ENCODE measurements at places on chromosomes 16 and 17. TPM values are rescaled to one million over a fixed set of nuclear protein-coding genes. Genes with fewer than 3 reads are reported as not detected.
A peak's percentile ranks its signal among the peaks of the same experiment; 100 is the strongest.

GRCh38 chr16:12907670-12908233 is 6.4 kb downstream of the SHISA9 start:
- no peak for ATAC-seq

DNA sequence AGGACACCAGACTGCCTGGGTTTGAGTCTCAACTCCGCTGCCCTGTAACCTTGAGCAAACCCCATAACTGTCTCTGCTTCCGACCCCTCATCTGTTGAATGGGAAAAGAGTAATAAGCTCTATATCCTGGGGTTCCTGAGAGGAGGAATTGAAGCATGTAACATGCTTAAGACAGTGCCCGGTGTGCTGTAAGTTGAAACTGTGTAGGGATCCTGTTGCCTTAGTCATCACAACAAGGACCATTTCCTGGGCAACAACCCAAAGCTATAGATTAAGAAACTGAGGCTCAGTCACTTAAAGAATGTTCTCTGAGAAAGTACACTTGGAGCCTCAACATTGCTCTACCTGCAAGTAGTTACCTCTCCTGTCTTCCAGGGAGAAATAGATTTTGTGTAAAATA is 23.0 kb downstream of the CDH13 start:
- ATAC-seq: no peak

DNA sequence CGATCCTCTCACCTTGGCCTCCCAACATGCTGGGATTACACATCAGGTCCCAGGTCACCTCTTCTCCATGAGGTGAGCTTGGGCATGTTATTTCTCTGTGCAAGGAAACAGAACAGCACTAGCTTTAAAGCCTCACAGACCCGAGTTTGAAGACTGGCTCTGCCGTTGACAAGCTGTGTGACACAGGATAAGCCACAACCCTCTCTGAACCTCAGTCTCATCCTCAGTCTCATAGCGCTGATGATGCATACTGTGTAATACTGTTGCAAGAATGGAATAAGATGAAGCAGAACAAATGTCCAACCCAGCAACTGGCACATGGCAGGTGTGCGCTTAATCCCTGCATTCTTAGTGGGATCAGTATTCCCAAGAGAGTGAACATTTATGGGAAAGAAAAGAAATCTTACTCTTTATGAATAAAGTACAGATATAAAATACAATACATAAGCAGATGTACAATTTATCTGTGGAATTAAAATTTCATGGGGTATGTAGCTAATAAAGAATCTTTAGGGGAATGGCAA is 43.5 kb downstream of the ABAT start:
- no peak for ATAC-seq

GRCh38 chr17:83080858-83081683 is 1.7 kb downstream of the METRNL start:
- ATAC-seq: peak; percentile 23

DNA sequence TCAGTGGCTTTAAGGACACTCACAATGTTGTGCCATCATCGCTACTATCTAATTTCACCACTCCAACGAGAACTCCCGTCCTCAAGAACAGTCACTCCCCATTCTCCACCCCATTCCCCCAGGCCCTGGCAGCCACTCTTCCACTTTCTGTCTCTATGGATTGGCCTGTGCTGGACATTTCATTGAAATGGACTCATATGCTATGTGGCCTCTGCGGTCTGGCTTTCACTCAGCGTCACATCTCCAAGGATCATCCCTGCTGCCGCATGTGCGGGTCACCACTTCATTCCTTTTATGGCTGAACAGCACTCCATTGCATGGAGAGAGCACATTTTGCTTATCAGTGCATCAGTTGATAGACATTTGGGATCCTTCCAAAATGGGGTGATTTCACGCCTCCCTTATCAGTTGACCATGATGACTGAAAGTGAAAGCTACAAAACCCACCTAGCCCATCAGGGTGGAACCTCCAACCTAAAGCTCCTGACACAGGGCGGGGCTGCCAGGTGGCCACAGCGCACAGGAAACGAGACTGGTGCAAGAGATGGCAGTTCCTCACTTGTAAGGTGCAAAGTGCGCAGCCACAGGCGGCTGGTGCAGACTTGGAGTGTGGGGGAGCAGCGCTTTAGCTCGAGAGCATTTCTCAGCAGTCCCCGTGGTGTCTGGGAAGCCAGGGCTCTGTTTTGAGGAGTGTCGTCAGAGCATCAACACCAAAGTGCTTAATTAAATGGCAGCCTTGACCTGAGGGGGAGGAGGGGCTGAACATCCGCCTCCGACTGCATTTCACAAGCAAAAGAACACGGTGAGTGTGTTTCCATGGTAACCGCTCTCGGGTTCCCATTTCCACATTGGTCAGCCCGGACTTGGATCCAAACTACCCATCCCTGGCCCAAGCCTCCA is 23.8 kb downstream of the COTL1 start:
- no peak for ATAC-seq

- peak; percentile 85 for ATAC-seq
These were observed 45.0 kb downstream of the ABR start for GRCh38 chr17:1134634-1135324.

- ATAC-seq: no peak
These were observed 113.9 kb downstream of the VPS53 start for GRCh38 chr17:600576-601243.

DNA sequence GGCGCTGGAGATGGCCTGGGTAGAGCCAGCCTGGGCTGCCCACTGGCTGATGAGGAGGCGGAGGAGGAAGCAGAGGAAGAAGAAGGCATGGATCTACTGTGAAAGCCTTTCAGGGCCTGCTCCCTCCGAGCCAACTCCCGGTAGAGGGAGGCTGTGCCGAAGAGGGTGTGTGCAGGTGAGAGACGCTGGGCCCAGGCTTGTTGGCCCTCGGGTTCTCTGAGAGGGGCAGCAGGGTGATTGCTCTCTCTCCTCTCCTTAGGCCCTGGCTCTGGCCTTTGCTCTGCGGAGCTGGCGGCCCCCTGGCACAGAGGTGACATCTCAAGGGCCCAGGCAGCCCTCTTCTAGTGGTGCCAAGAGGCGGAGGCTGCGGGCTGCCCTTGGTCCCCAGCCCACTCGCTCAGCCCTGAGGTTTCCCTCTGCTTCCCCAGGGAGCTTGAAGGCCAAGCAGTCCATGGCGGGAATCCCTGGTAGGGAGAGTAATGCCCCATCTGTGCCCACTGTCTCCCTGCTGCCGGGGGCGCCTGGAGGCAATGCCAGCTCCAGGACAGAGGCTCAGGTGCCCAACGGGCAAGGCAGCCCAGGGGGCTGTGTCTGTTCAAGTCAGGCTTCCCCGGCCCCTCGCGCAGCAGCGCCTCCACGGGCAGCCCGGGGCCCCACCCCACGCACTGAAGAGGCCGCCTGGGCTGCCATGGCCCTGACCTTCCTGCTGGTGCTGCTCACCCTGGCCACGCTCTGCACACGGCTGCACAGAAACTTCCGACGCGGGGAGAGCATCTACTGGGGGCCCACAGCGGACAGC is 3.6 kb downstream of the TP53I13 start:
- peak; percentile 51 for ATAC-seq

- no peak for ATAC-seq
These were observed 15.1 kb downstream of the NQO1 start for GRCh38 chr16:69711115-69711740.

- ATAC-seq: peak; percentile 59
These were observed 1.4 kb downstream of the TRAF4 start for GRCh38 chr17:28744972-28745785.

GRCh38 chr17:10738521-10739258 is 8.9 kb upstream of the TMEM220 start:
- no peak for ATAC-seq

DNA sequence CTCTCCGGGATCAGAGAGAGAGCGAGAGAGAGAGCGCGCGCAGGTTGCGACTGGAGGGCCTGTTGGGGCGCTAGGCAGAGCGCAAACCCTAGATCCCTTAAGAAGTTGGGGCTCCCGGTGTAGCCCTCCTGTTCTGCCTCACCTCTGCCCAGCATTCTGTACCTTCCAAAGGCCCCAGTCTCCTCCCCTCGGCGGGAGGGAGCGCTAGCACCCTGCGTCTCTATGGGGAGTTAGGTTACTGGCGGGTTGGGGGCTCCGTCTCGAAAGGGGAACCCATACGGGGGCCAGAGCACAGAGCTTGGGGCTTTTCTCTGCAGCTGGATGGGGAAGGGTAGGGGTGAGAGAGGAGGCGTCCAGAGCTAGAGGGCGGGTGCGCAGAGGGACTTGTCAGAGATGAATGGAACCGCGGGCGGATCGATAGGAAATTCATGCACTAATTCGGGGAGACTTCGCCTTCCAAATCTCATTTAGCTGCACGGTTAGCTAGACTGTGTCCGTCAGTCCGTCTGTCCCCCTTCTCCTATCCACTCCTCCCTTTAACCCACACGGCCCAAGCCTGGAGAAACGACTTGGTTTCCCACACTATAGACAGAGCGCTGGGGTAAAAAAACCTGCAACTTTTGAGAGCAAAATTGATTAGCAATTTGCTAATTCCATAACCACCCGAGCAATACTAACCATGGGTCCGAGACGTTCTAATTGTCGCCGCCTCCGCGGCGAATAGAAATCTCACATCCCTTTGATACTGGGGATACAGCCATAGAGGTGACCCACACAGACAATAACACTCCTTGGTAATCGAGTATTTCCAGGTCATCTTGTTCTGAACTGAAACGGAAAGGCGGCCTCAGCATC is 693 bp upstream of the HOXB4 start:
- peak; percentile 4 for ATAC-seq

DNA sequence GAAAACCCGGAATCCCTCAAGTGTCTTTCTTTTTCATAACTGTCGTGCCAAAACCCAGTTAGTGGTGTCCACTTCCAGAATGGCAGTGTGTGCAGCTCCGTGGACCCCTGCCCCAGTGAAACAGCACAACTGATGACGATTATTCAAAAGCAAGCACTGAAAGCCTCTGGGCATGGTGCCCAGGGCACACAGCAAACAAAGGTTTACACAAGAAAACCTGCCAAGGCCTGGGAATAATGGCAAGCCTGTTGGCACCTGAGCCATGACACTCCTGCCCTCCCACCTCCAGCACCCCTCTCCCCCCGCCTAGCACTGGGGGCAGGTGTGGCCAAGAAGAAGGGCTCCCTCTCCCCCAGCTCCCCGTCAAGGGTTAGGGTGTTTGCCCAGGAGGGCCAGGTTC is 2.8 kb downstream of the PKMYT1 start:
- no peak for ATAC-seq

DNA sequence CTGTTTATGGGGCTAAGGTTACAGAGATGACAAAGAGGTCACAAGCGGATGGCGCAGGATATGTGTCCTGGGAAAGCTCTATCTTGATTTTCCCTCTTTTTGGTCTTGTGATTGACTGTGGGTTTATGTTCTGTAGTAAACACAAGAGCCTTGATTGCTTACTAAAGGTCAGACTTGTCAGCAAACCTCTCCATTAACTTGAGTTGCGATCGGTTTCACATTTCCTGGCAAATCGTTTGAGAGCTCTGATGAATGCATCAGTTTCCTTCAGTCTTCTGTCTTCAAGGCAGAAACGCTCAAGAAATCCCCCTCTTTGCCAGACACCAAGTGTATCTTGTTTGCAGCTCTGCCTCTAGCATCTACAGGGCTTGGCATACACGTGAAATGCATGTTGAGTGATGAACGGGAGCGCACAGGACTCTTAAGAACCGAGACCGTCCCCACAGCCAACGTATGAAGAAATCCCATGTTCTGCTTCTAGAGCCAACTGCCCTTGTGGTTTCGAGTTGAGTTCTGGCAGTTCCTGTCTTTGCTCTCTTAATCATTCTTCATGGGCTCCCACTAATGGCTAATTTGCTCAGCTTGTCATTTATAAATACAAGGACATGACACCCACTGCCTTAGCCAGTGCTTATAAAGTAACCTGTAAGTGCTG is 143.3 kb downstream of the PITPNC1 start:
- peak; percentile 73 for ATAC-seq

DNA sequence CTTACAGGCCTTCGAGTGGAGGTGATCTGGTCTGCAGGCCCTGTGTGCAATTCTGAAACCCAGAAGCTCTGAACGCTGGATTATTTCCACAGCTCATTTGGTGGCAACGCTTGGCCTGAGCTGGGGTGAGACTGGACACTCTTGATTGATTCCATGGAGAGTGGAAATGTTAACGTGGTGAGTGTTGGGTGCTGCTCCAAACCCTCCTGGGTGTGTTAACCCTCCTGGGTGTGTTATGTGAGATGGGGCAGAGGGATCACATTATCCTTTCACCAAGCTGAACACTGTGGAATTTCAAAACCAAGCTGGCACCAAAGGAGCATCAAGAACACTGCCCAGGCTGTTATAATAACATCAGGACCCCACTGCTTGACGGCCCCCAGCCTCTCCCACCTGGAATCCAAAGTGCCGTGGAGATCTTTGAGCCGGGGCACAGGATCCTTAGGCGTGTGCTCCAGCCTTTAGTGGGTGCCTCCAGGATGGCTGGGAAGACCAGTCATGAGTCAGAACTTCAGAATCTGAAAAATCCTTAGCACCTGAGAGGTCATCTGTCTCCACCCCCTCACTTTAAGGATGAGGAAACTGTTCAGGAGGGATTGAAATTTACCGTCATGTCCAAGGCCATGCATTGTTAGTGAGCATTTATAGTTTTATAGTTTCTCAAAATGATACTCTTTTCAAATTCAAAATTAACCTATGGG is 75.0 kb downstream of the RPTOR start:
- no peak for ATAC-seq

- peak; percentile 53 for ATAC-seq
These were observed 671 bp downstream of the CHMP6 start for GRCh38 chr17:80992077-80992947.

DNA sequence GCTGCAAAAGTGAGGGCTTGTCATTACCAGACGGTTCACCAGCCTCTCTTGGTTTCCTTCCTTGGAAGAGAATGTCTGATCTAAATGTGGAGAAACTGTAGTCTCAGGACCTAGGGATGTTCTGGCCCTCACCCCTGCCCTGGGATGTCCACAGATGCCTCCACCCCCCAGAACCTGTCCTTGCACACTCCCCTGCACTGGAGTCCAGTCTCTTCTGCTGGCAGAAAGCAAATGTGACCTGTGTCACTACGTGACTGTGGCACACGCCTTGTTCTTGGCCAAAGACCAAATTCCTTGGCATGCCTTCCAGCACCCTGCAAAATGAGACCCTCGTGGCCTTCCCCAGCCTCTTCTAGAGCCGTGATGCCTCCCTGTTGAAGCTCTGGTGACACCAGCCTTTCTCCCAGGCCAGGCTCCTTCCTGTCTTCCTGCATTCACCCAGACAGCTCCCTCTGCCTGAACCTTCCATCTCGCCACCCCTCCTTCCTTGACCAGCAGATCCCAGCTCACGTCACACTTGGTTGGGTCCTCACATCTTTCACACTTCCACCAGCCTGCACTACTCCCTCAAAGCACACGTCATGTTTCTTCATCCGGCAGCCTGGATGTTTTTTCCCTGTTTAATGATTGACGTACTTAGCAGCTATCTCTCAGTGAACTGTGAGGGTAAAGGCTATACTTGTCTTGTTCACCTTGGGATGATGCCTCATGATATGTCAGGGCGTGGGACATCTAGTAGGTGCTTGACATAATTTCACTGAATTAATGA is 4.3 kb downstream of the ZNF768 start:
- ATAC-seq: no peak

- ATAC-seq: no peak
These were observed 10.2 kb downstream of the CBX4 start for GRCh38 chr17:79829004-79829403.

KRTAP4-6 gene
- not detected for total RNA-seq

NT5M gene
- total RNA-seq: 11.7 TPM

CACNG3 gene
- total RNA-seq: 0.35 TPM

HNF1B gene
- total RNA-seq: 0.05 TPM

PRR15L gene
- total RNA-seq: 0.14 TPM

HEATR9 gene
- not detected for total RNA-seq

PCGF2 gene
- 16.8 TPM for total RNA-seq

TBX4 gene
- total RNA-seq: 0.70 TPM
